Left ventricle myocardium superior (tissue), 1 donor: ENCODE measurements at places on chromosomes 13 and 19. TPM values are rescaled to one million over a fixed set of nuclear protein-coding genes. Genes with fewer than 3 reads are reported as not detected.

- no peak for DNase-seq
Observed at GRCh38 chr13:51243832-51244231, 21.6 kb downstream of the FAM124A start.

DNA sequence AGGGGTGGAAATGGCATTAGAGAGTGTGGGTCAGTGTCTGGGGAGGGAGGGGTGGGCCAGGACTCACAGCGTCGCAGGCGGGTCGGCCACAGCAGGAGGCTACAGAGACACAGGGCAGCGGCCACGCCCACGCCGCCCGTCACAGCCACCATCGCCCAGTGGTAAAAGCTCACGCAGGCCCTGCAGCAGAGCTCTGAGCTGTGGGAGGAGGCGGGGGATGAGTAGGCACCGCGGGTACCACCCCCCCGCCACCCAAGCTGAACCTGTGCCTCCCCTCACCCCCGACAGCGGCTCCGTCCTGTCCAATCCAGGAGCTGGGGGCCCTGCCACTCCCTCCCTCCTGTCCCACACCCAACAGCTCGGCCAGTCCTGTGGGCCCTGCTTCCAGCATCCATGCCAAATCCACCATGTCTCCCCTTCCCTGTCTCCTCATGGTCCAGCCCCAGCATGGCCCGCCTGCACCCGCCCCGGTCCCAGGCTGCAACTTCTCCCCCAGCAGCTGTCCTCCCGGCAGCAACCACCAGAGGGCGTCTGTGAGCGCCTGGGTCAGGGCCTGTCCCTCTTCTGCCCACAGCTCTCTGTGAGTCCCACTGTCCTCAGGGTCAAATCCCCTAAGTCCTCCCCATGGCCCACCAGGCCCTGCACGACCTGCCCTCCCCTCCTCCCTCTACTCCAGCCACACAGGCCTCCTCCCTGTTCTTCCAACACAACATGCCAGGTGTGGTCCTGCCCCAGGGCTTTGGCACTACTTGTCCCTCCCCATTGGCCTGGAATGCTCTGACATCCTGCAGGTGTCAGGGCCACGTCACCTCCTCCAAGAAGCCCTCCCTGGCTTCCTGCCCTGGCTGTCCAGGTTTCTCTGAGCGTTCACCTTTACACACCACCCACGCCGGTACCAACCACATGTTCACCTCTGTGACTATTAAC, 6.0 kb downstream of the TEKTIP1 start:
- peak; percentile 82 for DNase-seq

GRCh38 chr19:54806516-54806838, 3.1 kb downstream of the KIR2DL4 start:
- DNase-seq = no peak

GRCh38 chr13:24220086-24220703, 59.7 kb downstream of the SPATA13 start:
- DNase-seq = no peak

DNA sequence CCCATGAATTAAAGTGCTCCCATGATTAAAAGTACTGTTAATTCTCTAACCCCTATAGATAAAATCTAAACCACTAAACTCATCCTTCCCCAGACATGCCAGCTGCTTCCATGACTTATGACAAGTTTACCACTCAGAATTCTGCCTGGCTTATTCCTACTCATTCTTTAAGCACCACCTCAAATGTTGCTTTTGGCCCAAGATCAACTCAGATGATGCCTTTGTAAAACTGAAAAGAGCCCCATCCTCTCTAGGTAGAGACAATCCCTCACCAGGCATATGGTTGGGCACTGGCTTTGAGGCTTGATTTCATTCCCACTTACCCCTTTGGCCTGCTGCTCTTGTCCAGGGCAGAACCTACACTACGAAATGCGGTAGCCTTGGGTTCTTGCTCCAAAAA, 250.0 kb downstream of the DNAJC15 start:
- DNase-seq = no peak

- no peak for DNase-seq
Observed at GRCh38 chr19:33472691-33473652, 48.6 kb downstream of the PEPD start.

GRCh38 chr13:52461265-52461664, 6.0 kb downstream of the CKAP2 start:
- DNase-seq = no peak

DNA sequence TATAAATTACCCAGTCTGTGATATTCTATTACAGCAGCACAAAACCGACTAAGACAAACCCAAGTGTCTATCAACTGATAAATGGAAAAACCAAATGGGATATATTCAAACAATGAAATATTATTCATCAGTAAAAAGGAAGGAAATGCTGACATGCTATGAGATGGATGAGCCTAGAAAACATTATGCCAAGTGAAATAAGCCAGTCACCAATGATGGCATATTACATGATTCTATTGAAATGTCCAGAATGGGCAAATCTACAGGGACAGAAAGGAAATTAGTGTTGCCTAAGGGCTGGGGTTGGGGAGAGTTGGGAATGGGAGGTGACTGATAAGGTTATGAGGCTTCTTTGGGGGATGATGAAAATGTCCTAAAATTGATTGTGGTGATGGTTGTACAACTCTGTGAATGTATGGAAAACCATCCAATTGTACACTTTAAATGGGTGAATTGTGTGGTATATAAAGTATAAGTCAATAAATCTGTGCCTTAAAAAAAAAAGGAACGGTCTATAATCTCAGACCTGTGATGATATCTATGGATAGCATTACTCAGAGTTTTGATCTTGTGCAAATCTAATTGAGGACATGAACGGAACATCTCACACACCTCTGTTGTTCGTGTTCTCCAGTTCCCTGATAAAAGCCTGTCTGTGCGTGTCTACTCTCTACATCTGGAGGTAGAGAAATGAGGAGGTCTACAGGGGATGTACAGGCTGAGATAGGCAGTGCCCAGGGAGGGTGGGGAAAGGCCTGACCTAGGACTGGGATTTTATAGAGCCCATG, 49.0 kb downstream of the TNFRSF19 start:
- DNase-seq = no peak

DNA sequence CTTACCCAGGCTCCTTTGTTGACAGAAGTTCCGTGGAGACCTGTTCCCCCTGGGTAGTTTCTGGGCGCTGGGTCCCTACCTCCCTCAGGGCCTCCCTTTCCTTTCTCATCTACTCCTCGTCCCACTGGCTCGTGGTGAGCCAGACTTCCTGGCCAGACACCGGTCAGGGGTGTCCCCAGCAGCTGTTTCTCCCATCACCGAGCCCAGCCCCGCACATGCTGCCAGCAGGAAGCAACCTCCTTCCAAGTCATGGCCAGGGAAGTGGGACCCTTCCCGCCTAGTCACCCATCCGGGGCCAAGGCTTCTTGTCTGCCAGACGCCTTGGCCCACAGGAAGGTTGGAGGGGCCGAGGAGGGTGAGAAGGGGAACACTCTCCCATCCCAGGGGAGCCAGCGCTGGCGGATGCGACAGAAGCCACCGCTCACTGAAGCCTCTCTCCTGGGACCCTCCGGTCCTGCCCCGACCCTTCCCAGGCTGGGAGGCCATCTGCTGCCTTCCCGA, 5.7 kb downstream of the PAK4 start:
- peak; percentile 75 for DNase-seq

DNA sequence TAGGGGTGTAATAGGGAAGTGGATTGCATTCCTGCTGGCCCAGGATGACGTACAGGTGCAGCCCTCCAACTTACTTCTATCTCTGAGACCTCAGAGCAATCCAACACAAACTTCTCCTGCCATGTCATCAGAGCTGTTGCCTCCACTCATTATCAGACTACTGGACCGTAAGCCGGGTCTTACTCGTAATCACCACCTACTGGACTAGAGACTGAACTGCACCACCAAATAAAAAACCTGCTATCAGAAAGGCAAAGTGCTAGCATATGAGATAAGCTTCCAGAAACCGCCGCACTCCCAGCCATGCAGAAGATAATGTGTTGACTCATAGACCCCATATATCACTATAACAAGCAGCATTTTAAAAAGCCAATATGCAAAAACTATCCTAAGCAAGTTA, 102.0 kb downstream of the SLITRK1 start:
- no peak for DNase-seq

GRCh38 chr13:73741111-73741510, 393.1 kb downstream of the KLF12 start:
- DNase-seq = no peak

GRCh38 chr19:14779151-14779550, 791 bp upstream of the ADGRE2 start:
- DNase-seq = no peak

- DNase-seq = no peak
Observed at GRCh38 chr13:37546087-37546486, 52.5 kb downstream of the POSTN start.

DNA sequence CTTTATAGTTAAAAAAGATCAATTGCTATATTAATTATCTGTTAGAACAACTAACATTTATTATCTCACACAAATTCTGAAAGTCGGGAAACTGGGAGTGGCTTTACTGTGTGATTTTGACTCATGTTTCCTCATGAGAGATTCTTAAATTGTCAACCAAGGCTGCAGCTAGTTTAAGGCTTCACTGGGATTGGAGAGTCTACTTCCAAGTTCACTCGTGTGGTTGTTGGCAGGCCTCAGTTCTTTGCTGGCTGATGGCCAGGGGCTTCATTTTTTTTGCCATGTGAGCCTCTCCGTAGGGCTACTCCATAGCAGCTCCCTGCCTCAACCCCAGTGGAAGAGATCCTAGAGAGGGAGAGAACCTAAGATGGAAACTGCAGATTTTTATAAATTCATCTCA, 24.5 kb upstream of the LPAR6 start:
- DNase-seq = peak; percentile 78

DNA sequence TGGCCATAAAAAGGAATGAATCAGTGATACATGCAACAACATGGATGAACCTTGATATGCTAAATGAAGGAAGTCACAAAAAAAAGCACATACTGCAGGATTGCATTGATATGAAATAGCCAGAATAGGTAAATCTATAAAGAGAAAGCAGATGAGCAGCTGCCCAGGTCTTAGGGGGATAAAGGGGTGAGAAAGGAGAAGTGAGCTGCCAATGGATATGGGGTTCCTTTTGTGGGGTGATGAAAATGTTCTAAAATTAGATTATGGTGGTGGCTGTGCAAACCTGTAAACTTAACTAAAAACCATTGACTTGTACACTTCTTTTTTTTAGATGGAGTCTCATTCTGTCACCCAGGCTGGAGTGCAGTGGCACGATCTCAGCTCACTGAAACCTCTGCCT, 12.1 kb downstream of the HAS1 start:
- no peak for DNase-seq

DNA sequence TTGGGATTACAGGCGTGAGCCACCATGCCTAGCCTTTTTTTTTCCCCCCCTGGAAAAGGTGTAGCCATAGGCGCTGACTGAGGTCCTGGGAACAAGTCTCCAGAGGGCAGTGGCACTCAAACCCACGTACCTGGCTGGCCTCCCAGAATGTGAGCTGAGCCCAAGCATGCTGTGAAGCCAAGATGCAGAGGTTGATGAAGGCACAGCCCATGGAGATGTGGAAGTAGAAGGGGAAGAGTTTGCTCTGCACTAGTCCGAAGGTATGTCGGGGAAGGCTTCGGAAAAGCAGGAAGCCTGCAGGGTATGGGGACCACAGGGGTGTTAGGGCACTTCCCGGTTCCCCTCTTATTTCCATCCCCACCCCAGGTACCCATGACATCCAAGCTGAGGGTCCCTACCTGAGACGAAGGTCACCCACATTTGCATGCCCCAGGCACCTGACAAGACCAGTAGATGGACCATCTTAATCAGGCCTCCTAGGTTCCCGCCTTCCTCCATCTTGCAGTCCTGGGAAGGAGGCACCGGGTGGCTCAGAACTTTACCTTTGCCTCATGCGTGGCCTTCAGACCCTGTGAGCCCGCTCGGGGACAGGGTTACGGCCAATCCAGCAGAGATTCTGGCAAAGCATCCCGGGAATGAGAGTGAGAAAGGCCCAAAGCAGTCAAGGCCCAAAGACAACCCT, 805 bp downstream of the TMEM205 start:
- DNase-seq = no peak

DNA sequence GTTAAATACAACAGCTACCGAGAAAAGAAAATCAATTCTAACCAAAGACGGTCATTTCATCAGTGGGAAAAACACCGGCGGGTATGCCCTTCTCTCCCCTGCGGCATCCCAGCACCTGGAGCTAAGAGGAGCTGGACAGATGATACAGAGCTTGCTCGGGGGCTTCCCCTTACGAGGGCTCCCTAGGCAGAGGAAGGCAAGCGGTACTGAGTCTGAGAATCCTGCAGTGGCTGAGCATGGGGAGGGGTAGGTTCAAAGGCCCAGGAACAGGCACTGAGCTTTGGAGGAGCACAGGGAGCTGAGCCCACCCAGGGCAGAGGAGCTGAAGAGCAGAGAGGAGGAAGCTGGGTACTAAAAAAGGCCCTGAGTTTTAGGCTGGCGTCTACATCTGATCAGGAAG, 12.7 kb downstream of the STK24 start:
- no peak for DNase-seq

GRCh38 chr13:83229574-83230305, 652.5 kb downstream of the SLITRK1 start:
- no peak for DNase-seq

DNA sequence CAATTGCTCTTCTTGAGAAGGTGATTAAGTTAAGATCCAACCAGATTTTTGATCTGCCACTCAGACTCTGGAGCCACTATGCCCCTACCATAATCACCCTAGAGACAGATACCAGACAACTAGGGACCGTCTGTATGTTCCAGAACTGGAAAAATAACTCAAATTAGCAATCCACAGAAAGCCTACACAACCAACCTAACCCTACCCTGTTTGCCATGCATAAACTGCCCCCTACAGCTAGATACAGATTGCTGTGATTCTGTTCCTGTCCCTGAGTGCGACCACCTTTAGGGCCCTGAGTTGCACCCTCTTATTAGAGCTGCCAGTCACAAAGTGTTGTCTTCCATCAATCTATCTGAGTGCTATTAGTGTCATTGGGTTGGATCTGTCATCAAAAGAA, 929.8 kb upstream of the SLITRK1 start:
- no peak for DNase-seq

GRCh38 chr19:29766100-29766499, 45.7 kb upstream of the CCNE1 start:
- no peak for DNase-seq

GRCh38 chr19:12833738-12834565, 427 bp downstream of the RTBDN start:
- peak; percentile 35 for DNase-seq

Gene CABP5
- not detected for total RNA-seq

Gene TMEM59L
- total RNA-seq = 1.5 TPM

Gene MADCAM1
- total RNA-seq = 0.37 TPM

Gene CRB3
- total RNA-seq = not detected

Gene MEIS3
- 3.4 TPM for total RNA-seq

Gene CEACAM4
- total RNA-seq = 0.52 TPM

Gene PSPC1
- total RNA-seq = 27.6 TPM

Gene CADM4
- 10.5 TPM for total RNA-seq

Gene CPB2
- total RNA-seq = not detected

Gene CACNG8
- total RNA-seq = 0.02 TPM

Gene SULT2A1
- not detected for total RNA-seq

Gene AMER2
- not detected for total RNA-seq

Gene CYP2F1
- total RNA-seq = not detected

Gene C19orf67
- not detected for total RNA-seq
